ENCODE measurements at places on chromosomes 4 and X. TPM values are rescaled to one million over a fixed set of nuclear protein-coding genes. Genes with fewer than 3 reads are reported as not detected.

WNK3 gene
- total RNA-seq, result 17.2 TPM

GRCh38 chr4:161936625-161937550 is 226.9 kb downstream of the FSTL5 start:
- DNase-seq, result no peak

RAB40AL gene
- 2.0 TPM for total RNA-seq

DNA sequence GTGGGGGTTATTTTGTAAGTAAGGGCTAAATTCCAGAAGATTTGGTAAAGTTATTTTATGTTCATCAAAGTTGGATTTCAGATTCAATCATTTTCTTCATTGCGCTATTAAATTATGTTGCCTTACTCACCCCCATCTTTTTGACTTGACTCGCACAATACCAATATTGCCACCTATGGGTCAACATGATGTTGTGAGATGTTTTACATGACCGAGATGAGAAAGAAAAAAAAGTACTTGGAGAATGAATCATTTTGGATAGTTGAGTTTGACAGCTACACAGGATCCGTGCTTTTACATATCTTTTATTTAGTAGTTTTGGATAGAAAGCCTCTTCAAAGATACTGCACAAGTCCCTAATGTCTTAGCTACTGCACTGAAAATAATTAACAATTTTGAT is 224.2 kb upstream of the EMCN start:
- no peak for DNase-seq

GRCh38 chr4:86957215-86957614 is 22.4 kb downstream of the AFF1 start:
- no peak for DNase-seq
